Psoas muscle (tissue), 8 donors: ENCODE measurements at places on chromosomes 6 and 20. TPM values are rescaled to one million over a fixed set of nuclear protein-coding genes. Genes with fewer than 3 reads are reported as not detected.

GRCh38 chr20:57679113-57679512 lies 30.7 kb downstream of the PMEPA1 start:
- DNase-seq: no peak

- DNase-seq: no peak
Measured at GRCh38 chr6:70285201-70285600, 17.7 kb downstream of the COL9A1 start.

Gene CD24
- 0.26 TPM for polyA plus RNA-seq

Gene SLC52A3
- polyA plus RNA-seq: 0.32 TPM

- no peak for DNase-seq
Measured at GRCh38 chr6:134314006-134314821, 3.7 kb downstream of the SGK1 start.

DNA sequence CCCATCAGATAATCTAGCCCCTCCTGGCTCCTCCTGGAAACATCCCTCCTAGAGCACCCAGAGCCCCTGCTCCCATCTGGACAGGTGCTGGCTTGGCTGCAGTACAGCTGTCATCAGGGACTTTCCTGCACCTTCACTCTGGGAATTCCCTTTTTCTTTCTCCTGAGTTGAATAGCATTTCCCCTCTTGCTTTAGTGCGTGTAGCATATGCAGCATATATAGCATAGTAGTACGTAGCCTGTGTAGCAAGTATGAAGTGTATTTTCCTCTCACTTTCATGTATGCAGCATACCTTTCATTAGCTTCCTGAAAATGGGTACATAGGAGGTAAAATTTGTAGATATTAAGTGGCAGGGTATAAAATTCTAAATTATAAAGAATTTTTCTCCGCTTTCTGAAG lies 352.9 kb downstream of the ESR1 start:
- DNase-seq: no peak
